Panc1 (cell line): ENCODE measurements at places on chromosomes 5 and 9.
A peak's percentile ranks its signal among the peaks of the same experiment; 100 is the strongest.

- 0 out of 2 replicates have a peak overlapping the region, but pooled peaks have one; percentile 8 for H3K27ac ChIP-seq
- no peak overlapping the region for H3K4me3 ChIP-seq
- H3K27me3 ChIP-seq = no peaks in the 10 kb centered on the region
- no peaks in the 10 kb centered on the region for H3K36me3 ChIP-seq
- H3K4me1 ChIP-seq = no peaks in the 10 kb centered on the region
These were observed 9.0 kb upstream of the ZSWIM6 start for GRCh38 chr5:61322738-61323725.

DNA sequence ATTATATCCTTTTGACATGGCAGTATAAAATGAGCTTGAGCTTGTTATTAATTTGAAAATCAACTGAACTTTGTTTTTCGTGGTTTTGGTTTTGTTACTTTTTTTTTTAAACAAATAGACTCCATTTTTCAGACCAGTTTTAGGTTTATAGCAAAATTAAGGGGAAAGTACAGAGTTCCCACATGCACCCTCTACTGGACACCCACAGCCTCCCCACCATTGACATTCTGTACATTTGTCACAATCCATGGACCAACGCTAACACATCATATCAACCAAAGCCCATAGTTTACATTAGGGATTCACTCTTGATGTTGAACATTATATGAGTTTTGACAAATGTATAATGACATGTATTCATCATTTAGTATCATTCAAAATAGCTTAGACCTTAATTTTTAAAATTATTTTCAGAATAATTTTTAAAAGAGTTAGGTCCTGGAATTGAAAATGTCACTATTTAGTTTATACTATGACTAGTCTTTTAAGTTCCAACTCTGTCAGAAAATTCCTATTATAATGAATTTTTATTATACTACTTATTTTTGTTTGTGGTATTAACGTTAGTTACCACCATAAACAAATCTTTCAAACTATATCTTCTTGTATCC, 35.3 kb upstream of the JMY start:
- H3K36me3 ChIP-seq = no peaks in the 10 kb centered on the region
- no peaks in the 10 kb centered on the region for H3K27me3 ChIP-seq
- H3K27ac ChIP-seq = no peak overlapping the region
- DNase-seq = no peak
- no peaks in the 10 kb centered on the region for H3K4me1 ChIP-seq

GRCh38 chr9:78023003-78023741, 8.4 kb downstream of the GNAQ start:
- H3K27ac ChIP-seq = no peak overlapping the region
- DNase-seq = no peak
- H3K4me3 ChIP-seq = no peak overlapping the region
- no peaks in the 10 kb centered on the region for H3K36me3 ChIP-seq
- H3K27me3 ChIP-seq = no peaks in the 10 kb centered on the region

GRCh38 chr9:77712533-77713130, 64.5 kb upstream of the GNA14 start:
- no peaks in the 10 kb centered on the region for H3K27me3 ChIP-seq
- H3K4me1 ChIP-seq = no peaks in the 10 kb centered on the region
- no peaks in the 10 kb centered on the region for H3K36me3 ChIP-seq
- H3K27ac ChIP-seq = no peak overlapping the region

- DNase-seq = no peak
- H3K4me1 ChIP-seq = 0 out of 2 replicates have a peak, but pooled peaks cover 4% of the 10 kb centered on the region
- no peaks in the 10 kb centered on the region for H3K36me3 ChIP-seq
- no peaks in the 10 kb centered on the region for H3K27me3 ChIP-seq
These were observed 88.0 kb downstream of the INIP start for GRCh38 chr9:112629671-112630485.

- DNase-seq = no peak
- peaks cover 2% of the 10 kb centered on the region; the same call in 1 of the 2 replicates for H3K27me3 ChIP-seq
- no peak overlapping the region for H3K4me3 ChIP-seq
- no peak overlapping the region for H3K27ac ChIP-seq
- no peaks in the 10 kb centered on the region for H3K4me1 ChIP-seq
These were observed 104.1 kb downstream of the ADAMTS2 start for GRCh38 chr5:179241175-179241574.
